Stimulated activated CD4-positive, alpha-beta T cell treated with anti-CD3 and anti-CD28 coated beads, Interleukin-1b, Interleukin-23, amount 100 ng/mL, for 4 hours (primary cell): ENCODE measurements at places on chromosomes 7 and 10.

DNA sequence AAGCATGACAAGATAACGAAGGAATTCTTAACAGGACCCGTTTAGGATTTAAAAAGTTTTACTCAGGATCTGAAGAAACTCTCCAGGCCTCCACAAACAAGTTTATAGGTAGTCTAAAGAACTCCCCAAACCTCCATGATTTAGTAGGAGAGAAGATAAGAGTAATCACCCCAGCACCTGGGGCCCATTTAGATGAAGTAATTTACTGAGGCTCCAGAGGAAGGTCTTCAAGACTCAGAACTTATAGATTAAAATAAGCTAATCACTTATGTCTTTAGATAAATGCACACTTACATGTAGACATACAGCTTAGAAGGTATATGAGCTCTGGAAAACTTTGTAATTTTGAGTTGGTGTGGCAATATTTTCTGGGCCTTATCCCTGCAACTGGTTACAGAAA, 123.8 kb downstream of the HBP1 start:
- DNase-seq, result no peak

GRCh38 chr10:119206603-119207365, 587 bp upstream of the GRK5 start:
- DNase-seq, result peak; percentile 73

DNA sequence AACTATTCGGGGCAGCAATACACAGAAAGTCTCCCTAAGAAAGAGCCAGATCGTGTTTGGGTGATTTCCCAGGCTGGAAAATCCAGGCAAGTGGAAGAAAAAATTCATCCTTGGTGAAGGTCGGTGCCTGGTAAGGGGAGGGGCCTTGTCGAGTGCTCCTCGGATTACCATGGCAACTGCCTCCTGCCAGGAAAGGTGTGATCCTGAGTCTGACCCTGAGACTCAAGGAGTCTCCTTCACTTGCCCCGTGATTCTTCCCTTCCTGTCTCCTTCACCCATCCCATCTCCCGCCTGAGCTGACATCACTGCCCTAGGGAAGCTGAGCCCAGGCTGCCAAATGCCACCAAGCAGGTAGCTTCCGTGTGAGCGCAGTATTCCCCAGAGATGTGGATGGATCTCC, 112.2 kb downstream of the MYL10 start:
- no peak for DNase-seq

DNA sequence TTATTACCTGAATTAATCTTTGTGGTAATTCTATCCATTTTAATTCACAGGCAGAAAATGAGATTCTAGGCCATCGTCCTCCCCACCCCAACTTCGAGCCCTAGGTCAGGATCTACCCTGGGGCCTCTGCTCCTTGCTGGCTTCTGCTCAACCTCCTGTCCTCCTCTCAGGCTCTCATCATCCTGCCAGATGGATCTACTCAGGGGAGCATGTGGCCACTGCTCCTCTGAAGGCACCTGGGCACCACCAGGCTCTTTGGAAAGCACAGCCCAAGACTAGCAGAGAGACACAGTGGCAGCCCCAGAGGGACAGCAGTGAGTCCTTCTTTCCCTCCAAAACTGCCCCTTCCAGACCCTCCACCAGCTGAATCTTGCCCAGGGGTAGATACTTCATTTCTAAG, 248.2 kb downstream of the TCERG1L start:
- DNase-seq, result no peak

GRCh38 chr10:109215291-109216075, 707.8 kb downstream of the XPNPEP1 start:
- no peak for DNase-seq

DNA sequence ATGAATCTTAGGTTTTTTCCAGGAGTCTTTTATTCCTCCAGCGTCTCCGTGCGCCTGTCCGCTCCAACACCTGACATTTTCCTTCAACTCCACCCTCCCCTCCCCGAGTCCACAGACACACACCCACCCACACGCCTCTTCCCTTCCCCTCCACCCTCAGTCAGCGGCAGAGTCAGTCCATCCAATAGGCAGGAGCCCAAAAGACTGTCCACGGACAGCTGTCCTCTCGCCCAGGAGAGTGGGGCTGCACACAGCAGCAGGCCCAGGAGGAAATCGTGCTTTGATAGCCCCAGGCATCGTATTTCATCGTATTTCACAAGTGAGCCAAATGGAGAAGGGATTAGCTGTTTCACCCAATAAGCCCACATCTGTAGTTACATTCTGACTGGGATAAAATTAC, 285.1 kb downstream of the ZEB1 start:
- no peak for DNase-seq

DNA sequence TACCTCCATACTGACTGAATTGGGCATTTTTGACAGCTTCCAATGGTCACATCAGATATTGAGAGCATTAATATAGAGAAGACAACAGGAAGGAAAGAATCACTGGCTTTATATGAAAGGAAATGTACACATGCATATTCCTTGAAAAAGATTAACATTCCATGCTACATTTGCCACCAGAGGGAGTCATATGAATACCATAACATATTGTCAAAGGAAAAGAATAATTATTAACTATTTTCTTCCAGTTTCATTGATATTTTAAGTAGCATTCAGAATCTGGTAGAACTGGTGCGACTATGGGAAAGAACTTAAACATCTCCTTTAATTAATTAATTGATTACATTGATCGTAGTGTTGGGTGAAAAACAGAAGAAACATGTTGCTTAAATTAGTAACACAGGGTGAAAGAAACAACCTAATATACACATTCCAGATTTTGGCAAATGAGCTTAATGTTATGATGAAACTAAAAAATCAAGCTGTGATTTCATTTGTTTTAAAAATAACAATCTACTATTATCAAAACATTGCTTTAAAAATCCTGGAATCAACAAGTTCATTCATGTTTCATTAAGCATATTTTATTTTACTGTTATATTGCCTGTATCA, 71.5 kb downstream of the GPR85 start:
- no peak for DNase-seq
